Smooth muscle cell of the pulmonary artery (primary cell): ENCODE measurements at places on chromosomes 5 and 9. TPM values are rescaled to one million over a fixed set of nuclear protein-coding genes. Genes with fewer than 3 reads are reported as not detected.

The ECSCR gene
- 2.2 and 4.4 TPM in 2 replicates for total RNA-seq

The TSSK1B gene
- 0.46 and 0.50 TPM in 2 replicates for total RNA-seq

The ST8SIA4 gene
- total RNA-seq, result 0.30 and 1.1 TPM in 2 replicates

The FLT4 gene
- 0.03 and 0.33 TPM in 2 replicates for total RNA-seq

The ADAMTSL1 gene
- total RNA-seq, result 111 and 128 TPM in 2 replicates

The SHLD3 gene
- total RNA-seq, result 1.8 and 2.3 TPM in 2 replicates

The KLF9 gene
- total RNA-seq, result 29.6 and 53.2 TPM in 2 replicates

The MAMDC2 gene
- 4.7 and 8.6 TPM in 2 replicates for total RNA-seq

The SLC4A9 gene
- 0.07 TPM in 1 of 2 replicates, not detected in the other for total RNA-seq

The OBP2B gene
- not detected in 2 replicates for total RNA-seq

The TLN1 gene
- total RNA-seq, result 616 and 792 TPM in 2 replicates
